ENCODE measurements at places on chromosomes 2 and 18.

DNA sequence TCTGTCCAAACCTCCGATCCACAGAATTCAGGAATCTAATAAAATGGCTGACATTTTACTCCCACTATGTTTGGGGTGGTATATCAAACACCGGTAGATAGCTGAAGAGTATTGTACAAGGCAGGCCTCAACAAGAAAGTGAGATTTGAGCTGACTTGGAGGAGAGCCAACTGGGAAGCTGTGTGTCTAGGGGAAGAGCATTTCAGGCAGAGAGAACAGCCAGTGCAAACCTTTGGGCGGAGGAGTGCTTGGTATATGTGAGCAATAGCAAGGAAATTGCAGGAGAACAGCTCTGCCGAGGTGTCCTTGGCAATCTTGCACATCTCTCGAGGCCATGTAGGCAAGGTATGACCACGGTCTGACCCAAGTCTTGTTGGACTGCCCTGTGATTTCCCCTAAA lies 1.8 kb upstream of the MERTK start:
- DNase-seq: no peak

DNA sequence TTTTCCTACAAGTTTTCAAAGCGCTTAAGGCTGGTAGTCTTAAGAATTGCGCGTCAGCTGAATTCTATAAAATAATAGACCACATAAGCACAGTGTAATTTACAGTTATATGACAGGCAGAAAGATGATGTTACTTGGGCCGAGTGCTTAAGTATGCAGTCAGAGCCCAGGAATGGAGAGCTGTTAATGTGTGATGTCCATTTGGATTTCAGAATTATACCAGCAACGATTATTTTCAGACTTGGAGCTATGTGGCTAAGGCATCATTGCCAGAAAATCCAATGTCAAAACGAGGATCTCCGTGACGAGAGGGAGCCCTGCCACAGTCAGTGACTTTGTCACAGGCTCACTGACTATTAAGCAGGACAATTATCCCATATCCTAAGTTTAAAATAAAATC lies 3.4 kb downstream of the KLF7 start:
- DNase-seq: no peak

GRCh38 chr2:234991290-234991689 lies 39.5 kb downstream of the SH3BP4 start:
- no peak for DNase-seq

DNA sequence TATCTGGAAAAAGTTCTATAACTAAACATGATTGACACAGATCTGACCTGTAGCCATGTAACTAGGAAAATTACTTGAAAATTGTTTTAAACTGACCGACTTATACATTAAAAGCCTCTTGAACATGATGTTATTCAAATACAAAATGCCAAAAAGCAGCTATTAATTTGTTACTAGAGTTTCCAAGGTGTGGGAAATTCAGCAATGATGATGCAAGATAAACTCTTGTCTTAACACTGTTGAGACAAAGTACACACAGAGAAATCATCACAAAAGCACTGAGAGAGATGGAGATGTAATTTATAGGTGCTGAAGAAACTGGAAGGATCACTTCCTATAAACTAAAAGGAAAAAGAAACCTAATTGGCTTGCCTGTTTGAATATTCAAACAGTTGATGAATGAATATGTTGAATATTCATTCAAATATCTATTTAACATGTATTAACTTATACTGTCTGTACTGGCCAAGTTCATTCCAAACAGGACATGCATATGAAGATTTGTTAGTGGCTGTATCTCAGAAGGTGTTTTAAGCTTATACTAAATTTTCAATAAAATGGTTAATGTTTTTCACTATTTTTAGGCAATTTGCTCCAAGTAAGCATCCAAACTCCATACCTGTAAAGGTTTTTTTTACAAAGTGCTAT lies 34.6 kb upstream of the WDR75 start:
- DNase-seq: peak; percentile 22

Data from hindlimb muscle (tissue), 1 donor.